ENCODE measurements at places on chromosomes 16 and 17.

- DNase-seq, result no peak
These were observed 191.0 kb downstream of the PRKCA start for GRCh38 chr17:66493283-66494019.

GRCh38 chr17:68148936-68149335 lies 98.9 kb upstream of the AMZ2 start:
- DNase-seq, result no peak

DNA sequence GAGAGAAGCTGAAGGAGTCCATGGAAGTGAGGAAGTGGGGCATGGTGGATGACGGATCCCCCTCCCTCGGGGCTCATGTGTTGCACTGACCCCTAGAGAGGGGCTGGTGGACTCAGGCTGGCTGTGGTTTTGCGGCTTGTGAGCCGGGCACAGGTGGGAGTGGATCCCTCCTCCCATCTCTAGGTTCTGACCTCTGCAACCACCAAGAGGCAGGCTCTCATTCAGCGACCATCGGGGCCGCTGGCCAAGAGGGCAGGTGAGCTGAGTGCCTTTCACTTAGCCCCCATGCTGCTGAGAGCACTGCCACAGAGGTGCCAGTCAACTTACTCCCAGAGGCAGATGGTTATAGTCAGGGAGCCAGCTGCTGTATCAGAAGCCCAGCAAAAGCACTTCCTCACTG lies 67.3 kb downstream of the SCNN1B start:
- DNase-seq, result no peak

GRCh38 chr16:22641131-22641628 lies 130.5 kb downstream of the NPIPB5 start:
- DNase-seq, result no peak

DNA sequence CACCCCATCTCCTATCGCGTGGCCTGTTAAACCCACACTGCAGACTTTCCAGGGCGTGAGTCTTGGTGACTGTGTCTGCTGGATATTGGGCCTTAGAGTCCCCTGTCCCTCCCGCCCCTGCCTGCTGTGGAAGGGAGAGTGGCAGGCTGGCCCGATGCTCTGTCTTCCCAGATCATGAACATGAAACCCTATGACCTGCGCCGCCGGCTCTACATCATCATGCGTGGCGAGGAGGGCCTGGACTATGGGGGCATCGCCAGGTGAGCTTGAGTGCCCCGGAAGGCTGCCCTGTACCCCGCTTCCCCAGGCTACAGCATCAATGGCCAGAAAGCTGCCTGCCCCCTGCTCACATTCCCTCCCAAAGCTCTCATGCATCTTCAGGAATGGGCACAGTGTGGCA lies 19.5 kb upstream of the CLEC18A start:
- no peak for DNase-seq
